GOT3 (cell line): ENCODE measurements at places on chromosomes 3 and 15.

- no peak for DNase-seq
Observed at GRCh38 chr15:39878406-39878785, 41.7 kb downstream of the GPR176 start.

DNA sequence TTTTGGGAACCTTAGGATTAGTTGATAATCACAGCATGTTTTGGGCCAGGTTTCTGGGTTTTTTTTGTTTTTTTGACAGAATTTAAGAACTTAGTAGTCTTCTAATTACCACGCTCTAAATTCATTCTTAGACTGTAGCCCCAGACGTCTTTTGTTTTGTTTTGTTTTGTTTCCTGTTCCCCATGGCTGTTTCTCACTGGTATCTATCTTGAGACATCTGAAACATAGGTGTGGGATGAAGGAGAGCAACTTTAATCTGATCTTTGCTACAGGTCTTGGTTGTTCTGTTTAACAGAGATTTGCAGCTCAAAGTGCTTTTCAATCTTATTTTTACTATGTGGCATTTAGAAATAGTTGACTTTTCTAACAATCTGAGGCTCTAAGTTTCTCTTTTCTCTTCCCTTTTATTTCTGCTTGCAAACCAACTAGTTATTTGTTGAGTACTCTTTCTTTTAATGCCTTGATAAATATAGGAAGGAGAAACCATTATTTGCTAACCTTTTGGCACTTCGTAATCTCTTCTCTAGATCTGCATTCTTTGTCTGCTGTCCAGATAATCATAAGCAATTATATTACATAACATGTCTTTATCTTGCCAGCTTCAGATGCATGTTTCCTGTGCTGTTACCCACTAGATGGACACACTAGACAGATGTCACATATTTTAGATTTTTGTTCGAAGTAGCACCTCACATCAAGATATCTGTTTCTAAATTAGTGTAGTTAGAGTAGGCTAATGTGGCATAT, 40.9 kb downstream of the FBXL2 start:
- no peak for DNase-seq

- no peak for DNase-seq
Observed at GRCh38 chr15:25469377-25469776, 30.6 kb upstream of the UBE3A start.

- no peak for DNase-seq
Observed at GRCh38 chr3:63896332-63897030, 15.7 kb downstream of the SCAANT1 start.

DNA sequence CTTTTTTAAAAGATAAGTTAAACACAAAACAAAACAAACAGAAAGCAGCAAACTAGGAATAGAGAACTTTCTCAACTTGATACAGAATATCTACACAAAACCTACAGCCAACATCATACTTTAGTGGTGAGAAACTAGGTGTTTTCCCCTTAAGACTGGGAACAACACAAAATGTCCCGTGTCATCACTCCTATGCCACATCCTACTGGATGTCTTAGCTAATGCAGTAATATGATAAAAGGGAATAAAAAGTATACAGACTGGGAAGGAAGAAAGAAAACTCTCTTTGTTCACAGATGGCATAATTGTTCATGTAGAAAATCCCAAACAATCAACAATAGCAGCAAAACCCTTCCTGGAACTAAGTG, 45.9 kb downstream of the TMEM45A start:
- DNase-seq, result no peak

- no peak for DNase-seq
Observed at GRCh38 chr3:67384016-67384415, 270.4 kb downstream of the SUCLG2 start.

DNA sequence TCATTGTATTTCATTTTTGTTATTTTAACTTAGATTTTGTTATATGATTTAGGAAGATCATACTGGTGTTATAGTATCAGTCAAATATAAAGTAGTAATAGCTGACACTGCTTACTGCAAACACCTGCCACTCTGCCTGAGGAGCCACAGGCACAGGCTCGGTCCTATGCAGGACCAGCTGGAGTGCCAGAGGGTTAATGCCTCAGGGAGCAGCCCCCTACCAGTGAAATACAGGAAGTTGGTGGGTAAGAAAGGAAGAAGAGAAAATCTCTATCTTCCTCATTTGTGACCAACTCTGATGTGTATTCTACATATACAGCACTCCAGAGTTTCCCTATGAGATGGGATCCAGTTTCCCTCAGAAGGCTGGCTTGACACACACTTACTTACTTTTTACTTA, 593.3 kb downstream of the UNC13C start:
- DNase-seq, result no peak

DNA sequence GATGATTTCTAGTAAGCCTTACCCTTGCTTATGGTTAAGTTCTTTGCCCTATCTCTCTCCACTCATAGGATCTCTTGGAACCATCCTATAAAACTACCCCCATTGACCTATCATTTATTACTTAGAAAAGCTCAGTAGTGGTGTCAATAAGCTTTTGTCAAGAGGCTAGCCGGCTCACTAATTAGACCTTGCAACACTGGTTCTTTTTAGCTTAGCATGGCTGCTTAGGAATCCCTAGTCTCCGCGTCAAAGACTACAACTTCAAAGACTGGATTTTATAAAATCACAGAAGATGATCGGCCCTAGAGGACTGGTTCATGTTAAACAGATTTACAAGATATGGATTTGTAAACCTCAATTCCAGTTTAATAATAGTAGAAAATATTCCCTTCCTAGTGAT, 7.6 kb downstream of the PPARG start:
- DNase-seq, result no peak

GRCh38 chr15:66566963-66567531, 1.2 kb upstream of the LCTL start:
- DNase-seq, result no peak

GRCh38 chr3:32285891-32286290, 47.4 kb downstream of the CMTM8 start:
- no peak for DNase-seq

GRCh38 chr3:135622656-135623055, 342.9 kb upstream of the PPP2R3A start:
- no peak for DNase-seq

- DNase-seq, result no peak
Observed at GRCh38 chr15:73754461-73754860, 1.3 kb upstream of the INSYN1 start.

- DNase-seq, result no peak
Observed at GRCh38 chr3:155352900-155353490, 59.5 kb upstream of the STRIT1 start.

DNA sequence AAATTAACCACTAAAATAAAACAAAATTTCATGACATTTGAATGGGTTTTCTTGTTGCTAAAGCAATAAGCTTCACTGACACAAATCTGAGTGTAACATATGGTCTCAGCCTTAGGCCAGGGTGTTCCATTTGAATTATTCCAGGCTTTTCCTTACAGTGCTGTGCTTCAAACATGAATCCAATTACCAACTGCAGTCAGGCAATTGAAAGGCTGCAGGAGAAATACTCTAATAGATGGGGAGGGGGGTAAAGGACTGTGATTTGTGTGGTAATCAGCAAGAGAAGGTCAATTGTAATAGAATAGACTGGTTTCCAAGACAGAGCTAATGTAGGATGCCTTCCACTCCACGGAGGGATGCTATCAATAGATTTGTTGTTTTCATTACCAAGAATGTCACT, 466.7 kb downstream of the C3orf38 start:
- no peak for DNase-seq

- no peak for DNase-seq
Observed at GRCh38 chr3:163422671-163423070, 1655.6 kb downstream of the SI start.

DNA sequence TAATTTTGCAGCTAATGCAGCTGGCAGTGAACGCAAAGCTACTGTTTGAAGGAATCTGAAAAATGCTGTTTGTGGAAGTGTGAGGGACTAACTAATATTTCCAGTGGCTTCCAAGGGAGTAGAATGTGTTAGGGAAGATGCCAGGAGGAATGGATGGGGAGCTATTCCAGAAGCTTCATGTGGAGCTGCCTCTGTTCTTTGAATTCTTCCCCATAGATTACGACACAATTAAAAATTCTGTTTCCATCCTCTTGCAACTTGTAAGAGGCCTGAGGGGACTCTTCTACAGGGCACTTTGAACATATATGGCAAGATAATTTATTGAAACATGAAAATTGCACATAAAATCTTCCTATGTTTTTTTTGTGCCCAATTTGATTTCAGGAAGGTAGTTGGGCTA, 74.3 kb upstream of the CTXND1 start:
- no peak for DNase-seq

DNA sequence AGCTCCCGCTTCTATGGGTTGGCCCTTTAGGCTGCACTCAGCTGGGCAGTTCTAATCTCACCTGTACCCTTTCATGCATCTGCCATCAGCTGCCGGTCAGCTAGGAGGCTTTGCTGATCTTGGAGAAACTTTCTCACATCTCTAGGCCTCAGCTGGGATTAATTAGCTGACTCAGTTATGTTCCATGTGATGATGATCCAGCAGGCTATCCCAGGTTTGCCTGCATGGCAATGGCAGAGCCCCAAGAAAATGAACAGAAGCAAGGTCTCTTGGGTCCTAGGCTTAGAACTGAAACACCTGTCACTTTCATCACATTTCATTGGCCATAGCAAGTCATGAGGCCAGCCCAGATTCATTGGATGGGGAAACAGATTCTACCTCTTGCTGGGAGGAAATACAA, 304.6 kb upstream of the TBC1D5 start:
- no peak for DNase-seq

GRCh38 chr15:53226559-53226958, 436.4 kb upstream of the ONECUT1 start:
- no peak for DNase-seq

- no peak for DNase-seq
Observed at GRCh38 chr3:134646086-134646485, 4.7 kb downstream of the KY start.

DNA sequence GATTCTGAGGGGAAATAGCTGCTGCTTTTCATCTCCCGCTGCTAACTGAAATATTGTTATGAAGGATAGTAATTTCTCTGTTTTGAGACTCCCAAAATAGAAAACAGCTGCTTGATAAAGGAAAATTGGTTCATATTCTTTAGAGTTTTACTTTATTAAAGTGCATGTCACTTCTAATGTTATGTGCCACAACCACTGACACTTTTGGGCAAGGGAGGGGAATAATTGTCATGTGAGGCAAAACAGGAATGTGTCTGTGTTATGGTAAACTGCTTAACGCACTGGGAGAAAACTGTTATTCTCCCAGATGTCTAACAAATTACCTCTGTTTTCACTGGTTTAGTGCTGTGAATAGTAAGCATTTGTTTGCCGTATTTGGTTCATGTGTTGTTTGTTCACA, 201.6 kb downstream of the PDZRN3 start:
- no peak for DNase-seq

GRCh38 chr3:143507735-143508580, 340.3 kb downstream of the SLC9A9 start:
- no peak for DNase-seq

- no peak for DNase-seq
Observed at GRCh38 chr3:117052395-117052794, 342.8 kb downstream of the TUSC7 start.

DNA sequence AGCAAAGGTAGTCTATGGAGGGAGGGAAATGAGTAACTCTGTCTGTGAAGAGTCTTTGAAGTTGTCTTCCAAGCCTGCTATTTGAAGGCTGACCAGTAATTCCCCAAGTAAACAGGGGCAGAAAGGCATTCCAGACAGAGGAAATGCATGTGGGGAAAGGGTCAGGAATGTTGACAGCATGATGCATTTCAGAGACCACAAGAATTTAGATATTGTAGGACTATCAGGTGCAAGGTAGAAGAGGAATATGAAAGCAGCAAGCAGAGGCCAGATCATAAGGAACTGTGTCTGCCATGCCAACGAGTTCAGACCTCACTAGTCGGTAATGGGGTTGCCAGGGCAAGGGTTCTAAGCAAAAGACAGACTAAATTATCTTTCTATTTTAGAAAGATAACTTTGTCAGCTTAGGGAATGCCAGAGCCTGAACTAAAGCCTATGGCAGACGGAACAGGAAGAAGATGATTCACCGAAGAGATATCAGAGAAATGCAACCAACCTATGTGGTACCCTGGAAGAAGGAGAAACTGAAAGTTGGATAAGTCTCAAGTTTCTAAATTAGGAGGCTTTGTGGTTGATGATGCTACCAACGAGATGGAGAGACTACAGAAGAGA, 327.0 kb upstream of the RORA start:
- no peak for DNase-seq

GRCh38 chr3:176976586-176976985, 220.7 kb downstream of the TBL1XR1 start:
- DNase-seq, result no peak

- no peak for DNase-seq
Observed at GRCh38 chr15:63401714-63402497, 20.3 kb upstream of the CA12 start.

- DNase-seq, result no peak
Observed at GRCh38 chr3:76403556-76403955, 618.2 kb upstream of the ZNF717 start.

DNA sequence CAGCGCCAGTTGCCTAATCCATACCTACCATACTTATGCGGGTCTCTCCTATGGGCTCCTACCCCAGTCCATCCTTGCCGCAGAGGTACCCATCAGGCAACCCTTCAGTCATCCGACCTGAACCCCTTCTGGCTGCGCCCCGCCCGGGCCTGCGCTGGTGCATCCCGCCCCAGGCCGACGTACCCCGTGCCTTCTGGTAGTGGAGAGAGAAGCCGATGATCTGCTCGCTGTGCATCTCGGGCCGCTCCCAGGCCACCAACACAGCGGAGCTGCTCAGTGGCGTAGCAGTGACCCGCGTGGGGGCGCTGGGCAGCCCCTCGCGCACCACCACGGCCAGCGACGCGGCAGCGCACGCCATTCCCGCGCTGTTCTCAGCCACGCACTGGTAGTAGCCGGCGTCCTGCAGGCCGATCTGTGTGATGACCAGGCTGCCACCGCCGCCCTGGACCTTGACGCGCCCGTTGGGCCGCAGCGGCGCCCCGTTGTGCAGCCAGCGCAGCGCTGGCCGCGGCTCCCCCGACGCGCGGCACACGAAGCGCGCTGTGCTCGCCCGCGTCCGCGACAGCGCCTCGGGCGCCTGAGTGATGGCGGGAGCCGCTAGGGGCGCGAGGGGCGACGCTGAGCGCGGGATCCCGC, 17.9 kb upstream of the IGDCC3 start:
- DNase-seq, result no peak

- DNase-seq, result no peak
Observed at GRCh38 chr15:75646944-75647364, 758 bp upstream of the SNX33 start.

- DNase-seq, result no peak
Observed at GRCh38 chr3:30775040-30775439, 119.4 kb downstream of the GADL1 start.

DNA sequence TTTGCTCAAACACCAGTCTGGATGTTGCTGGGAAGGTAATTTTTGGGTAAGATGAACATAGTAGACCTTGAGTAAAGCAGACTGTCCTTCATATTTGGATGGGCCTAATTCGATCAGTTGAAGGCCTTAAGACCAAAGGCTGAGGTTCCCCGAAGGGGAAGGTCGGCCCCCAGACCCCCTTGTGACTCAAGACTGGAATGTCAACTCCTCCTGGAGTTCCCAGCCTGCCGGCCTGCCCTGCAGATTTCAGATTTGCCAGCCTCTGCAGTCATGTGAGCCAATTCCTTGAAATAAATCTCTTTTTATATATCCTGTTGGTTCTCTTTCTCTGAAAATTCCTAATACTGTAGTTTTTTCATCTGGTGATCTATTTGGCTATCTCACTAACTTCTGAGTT, 146.5 kb downstream of the APBA2 start:
- no peak for DNase-seq

- no peak for DNase-seq
Observed at GRCh38 chr15:92864127-92864814, 35.9 kb upstream of the CHD2 start.

GRCh38 chr3:14262867-14263266, 84.2 kb downstream of the LSM3 start:
- no peak for DNase-seq
